ENCODE measurements at places on chromosomes 5 and 9.

- DNase-seq = no peak
Measured at GRCh38 chr5:180330810-180331646, 22.1 kb downstream of the GFPT2 start.

DNA sequence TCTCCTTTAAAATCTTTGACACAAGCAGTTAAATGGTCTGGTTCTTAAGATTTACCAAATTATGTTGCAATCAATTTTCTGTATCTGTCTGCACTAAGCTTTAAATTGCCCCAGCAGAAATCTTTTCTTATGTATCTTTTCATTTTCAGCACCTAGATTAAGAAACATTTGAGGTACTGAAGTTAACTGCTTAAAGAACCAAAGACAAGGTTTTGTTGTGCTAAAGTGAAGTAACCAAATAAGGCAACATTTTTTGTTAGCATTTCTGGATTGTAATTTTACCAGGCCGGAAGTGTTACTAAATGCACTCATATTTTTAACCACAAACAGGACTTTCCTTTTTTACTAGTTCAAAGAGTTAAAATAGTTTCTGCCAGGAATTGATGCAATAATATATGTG is 24.1 kb upstream of the MTAP start:
- no peak for DNase-seq

DNA sequence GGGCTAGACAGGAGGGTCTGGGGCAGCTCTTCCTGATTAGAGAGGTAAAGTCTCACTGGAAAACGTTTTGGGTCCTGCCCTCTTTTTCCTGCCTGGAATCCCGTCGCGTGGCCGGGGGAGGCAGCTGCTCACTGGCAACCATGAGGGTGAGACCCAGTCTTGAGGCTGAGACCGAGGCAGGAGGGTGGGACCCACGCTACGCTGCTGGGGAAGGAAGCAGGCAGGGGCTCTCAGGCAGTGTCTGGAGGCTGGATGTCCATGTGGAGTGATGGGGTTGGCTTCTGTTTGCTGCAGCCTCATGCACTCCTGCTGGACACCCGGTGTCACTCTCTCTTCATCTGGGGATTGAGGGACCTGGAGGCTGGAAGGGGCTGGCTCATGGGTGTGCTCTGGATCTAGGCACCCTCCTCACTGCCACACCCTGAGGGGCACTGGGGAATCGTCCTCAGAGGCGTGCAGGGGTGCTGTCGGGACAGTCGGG is 11.3 kb upstream of the SLC2A6 start:
- no peak for DNase-seq

- no peak for DNase-seq
Measured at GRCh38 chr5:179348843-179349242, 3.6 kb upstream of the ADAMTS2 start.

DNA sequence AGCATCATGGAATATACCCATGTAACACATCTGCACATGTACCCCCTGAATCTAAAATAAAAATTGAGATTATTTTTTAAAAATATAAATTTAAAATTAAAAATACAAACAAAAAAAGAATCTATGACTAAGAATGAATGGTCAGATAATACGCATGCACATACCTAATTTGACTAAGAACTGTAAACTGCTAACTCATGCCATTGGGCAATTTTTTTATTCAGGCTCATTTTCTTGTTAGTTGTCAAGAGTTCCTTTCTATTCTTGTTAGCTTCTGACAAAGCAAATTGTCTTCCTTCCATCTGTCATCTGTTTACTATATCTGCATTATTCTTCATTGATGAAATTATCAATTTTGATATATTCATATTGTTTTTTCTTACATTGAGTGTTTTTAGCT is 69.5 kb upstream of the HAND1 start:
- DNase-seq = no peak

DNA sequence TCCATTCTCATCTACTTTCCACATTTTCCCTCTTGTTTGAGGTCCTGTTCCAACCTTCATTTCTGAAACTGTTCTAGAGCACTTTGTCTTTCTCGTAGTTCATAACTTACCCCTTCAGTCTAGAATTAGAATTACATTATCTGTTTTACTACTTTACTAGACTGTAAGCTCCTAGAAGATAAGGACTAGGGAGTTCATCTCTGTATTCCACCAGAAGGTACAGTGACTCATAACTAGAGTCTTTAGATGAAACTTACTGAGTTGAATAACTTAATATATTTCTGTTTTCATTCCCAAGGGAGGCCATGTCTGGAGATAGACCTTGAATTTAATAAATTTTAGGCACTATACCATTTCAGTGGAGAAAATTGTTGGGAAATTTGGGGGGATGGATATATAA is 38.7 kb downstream of the G3BP1 start:
- no peak for DNase-seq

DNA sequence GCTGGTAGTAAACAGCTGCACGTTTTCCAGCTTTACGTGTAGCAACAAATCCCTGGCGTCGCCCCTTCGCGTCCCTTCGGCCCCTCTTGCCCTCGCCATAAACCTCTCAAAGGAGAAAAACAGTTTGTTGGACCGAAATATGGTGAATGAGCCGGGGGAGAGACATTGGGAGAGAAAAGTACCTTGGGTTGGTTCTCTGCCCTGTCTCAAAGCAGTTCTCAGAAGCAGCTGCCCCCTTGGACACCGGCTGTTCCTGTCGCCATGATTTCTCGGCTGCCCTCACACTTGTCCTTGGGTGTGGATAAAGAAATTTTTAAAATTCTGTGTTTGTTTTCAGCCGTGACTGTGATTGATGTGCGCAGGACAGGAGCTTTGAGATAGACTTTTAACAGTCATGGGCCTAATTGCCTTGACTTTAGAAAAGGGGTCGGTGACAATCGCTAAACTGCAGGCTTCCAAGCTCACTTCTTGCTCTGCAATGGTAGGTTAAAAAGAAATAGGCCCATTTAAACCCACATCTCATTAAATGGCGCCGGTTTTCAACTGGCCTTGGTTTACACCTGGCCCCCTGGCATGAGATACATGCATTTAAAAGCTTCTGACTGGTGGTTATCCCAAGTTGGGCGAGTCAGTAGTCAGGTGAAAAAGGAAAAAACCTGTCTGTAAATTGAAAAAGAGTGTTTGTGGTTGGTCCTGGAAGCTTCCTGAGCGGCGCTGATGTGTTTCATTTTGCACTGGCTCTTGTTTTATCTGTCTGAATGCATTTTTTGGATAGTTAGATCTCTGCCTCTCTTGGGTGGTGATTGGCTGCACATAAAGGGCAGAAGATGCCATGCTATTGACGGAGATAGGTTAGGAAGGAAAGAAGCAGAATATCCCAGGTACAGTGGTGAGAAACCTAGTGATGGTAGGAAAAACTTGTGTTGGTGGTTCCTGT is 983 bp downstream of the RCL1 start:
- no peak for DNase-seq

GRCh38 chr5:119521232-119521631 is 68.9 kb downstream of the HSD17B4 start:
- DNase-seq = no peak

DNA sequence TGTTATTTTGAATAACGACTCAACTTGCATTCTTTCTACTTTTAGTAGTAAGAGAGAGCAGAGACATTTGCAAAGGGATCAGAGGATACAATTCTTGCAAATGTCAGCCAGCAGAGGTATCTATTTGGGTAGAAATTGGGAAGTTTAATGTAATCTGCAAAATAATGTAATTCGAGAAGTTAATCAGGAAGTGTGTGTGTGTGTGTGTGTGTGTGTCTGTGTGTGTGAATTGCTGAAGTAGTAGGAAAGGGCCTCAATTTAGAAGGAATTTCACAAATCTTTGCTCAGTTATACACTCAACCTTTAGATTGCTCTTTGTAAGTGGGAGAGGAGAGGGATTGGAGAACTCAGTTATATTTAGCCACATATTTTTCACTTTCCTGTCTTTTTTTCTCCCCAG is 11.0 kb upstream of the IFNA1 start:
- DNase-seq = no peak

DNA sequence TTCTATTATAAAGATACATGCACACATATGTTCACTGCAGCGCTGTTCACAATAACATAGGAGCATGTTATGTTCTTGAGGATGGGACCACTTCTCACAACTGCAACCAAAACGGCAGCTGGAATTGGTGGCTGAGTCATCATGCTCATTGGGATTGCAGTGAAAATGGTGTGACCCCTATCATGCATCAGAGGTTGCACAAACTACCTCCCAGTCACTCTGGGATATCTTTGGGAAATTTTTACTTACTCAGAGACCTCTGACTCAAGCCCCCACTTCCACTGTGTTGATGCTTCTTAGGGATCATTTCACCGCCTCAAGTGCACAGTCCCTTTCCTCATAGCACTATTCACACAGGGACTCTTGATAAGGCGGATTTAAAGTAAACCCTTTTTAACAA is 474.1 kb downstream of the BNC2 start:
- no peak for DNase-seq

GRCh38 chr5:180683220-180683922 is 34.0 kb upstream of the FLT4 start:
- DNase-seq = no peak

GRCh38 chr5:31823472-31823871 is 184.5 kb downstream of the PDZD2 start:
- no peak for DNase-seq

DNA sequence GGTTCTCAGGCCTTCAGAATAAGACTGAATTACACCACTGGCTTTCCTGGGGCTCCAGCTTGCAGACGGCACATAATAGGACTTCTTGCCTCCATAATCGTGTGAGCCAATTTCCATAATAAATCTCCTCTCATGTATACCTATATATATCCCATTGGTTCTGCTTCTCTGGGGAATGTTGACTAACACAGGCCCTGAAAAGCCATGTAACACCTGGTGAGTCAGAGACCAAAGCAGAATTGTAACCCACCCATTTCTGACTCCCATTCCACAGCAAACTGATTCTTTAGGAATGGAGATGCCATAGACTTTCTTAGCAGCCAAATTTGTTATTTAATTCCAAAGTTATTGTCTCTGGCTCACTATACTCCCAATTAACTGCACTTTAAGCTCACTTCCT is 85.4 kb upstream of the AGXT2 start:
- DNase-seq = no peak
